Stimulated activated CD8-positive, alpha-beta memory T cell treated with anti-CD3 and anti-CD28 coated beads, Interleukin-2, amount 100 ng/mL, for 1 hour (primary cell): ENCODE measurements at places on chromosomes 7 and 10.

- DNase-seq = no peak
These were observed 87.9 kb downstream of the VIPR2 start for GRCh38 chr7:159056737-159057136.

DNA sequence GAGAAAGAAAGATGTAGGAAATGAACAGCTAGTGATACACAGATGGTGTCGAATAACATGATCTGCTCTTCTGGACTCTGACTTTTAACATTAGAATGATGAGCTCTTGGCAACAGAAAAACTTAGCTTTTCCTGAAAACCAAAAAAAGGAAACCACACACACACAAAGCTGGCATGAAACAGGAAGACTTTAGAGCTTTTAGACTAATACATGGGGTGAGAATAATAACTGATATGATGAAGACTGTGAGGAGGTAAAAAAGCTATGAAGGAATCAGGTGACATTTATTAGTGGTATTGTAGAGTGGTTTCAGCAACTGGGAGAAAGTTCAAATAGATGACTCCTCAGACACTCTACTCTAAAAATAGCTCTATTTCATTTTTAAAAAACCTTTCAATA lies 491.9 kb downstream of the PARD3 start:
- no peak for DNase-seq

- DNase-seq = no peak
These were observed 87.4 kb upstream of the PIP4K2A start for GRCh38 chr10:22801785-22802184.

- DNase-seq = no peak
These were observed 126.9 kb downstream of the SLC16A9 start for GRCh38 chr10:59582780-59583179.

- no peak for DNase-seq
These were observed 1016.7 kb downstream of the REEP3 start for GRCh38 chr10:64537928-64538327.

GRCh38 chr7:18834577-18834976 lies 282.9 kb downstream of the TWIST1 start:
- DNase-seq = no peak

DNA sequence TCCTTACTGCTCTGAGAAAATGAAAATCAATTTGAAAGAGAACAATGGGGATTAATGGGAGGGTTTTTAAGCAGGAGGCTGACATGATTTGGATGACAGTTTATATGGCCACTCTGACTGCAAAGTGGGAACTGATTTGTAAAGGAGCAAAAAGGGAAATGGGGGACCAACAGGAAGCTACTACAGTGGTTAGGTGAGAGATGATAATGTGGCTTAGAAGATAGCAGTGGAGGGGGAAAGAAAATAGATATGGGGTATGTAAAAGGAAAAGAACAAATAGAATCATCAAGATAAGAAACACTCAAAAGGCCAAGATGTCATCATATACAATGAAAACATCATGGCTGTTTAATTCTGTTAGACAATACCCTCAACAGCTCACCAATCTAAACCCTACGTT lies 177.5 kb downstream of the ANK3 start:
- DNase-seq = no peak

- DNase-seq = no peak
These were observed 130.0 kb downstream of the ICA1 start for GRCh38 chr7:8131694-8132605.

DNA sequence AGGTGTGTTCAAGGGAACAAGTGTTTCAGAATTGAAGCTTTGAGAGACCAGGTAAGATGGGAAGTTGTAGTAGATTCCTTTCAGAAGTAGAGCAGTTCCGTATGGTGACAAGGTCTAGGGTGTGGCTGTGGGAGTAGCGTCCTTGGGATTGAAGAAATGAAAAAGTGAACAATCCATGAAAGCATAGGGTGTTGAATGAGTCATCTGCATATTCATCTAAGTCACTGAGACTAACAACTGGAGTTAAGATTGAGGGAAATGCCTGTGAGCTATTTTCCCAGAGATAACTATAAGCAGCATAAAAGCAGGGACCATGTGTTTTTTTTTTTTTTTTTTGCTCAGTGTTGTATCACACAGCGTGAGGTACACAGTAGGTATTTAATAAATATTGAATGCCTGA lies 134.8 kb downstream of the PHTF2 start:
- no peak for DNase-seq

DNA sequence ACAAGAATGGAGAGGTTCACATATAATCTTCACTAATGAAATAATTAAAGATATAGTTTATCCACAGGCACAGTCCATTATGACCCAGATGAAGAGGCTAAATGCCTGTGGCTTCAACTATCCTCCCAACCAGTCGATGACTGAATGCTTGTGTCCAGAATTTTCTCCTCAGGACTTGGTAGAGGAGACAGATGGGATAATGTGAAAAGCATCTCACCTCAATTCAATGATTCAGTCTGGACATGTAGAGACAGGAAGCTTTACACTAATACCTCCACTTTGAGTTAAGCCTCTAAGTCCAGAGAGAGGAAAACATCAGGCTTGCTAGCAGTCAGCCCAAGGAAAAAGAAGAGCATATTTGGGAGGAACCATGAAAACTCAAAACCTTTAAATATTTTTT lies 59.1 kb upstream of the COL1A2 start:
- DNase-seq = no peak

DNA sequence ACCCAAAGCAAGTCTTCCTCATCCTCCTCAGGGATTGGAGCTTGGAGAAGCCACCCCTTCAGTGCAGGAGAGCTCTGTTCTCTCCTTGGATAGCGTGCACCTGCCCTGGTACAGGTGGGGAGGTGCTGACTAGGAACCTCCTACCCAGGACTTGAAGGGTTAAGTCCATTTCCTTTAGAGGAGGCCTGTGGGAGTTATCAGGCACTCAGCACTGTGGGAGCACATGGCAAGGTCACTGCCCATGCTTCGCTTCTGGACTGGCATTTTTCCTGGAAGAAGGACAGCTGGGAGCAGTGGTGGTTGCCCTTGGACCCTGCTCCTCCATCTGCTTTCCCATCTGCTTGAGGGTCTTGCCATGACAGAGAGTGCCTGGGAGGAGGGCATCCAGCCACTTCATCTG lies 142.8 kb downstream of the CXCL12 start:
- no peak for DNase-seq

GRCh38 chr10:17742918-17743317 lies 9.1 kb upstream of the TMEM236 start:
- DNase-seq = peak; percentile 43

DNA sequence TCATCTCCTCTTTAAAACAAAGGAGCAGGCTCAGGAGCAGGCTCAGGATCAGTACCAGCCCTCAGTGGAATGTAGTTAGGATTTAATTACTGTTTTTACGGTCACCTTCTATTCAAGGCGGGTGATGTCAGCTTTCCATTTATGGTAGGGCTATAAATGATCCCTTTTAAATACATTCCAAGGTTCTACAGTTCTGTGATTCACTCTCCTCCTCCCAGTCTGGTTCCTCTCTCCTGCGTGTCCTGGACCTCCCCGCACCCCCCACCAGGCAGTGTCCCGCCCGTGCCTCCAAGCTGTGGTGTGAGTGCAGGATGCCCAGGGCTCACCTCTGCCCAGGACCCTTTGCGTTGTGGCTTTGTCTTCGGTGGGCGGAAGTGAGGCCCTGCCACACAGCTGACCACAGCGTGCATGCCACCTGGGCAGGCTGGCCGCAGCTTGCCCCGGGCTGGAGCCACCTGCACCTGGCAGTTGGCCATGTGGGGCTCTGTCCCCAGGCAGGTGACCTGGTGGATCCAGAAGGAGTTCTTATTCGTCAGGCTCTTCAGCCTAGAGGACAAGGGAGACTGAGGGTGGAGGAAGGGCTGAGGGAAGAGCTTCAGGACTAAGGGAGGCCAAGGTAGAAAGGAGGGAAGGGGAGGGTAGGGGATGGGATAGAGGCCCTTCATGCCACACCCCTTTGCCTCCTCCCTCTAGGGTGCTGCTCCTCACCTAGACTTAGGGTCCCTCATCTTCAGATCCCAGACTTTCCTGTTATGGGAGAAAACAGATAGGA lies 9.1 kb downstream of the LOXL4 start:
- DNase-seq = no peak

DNA sequence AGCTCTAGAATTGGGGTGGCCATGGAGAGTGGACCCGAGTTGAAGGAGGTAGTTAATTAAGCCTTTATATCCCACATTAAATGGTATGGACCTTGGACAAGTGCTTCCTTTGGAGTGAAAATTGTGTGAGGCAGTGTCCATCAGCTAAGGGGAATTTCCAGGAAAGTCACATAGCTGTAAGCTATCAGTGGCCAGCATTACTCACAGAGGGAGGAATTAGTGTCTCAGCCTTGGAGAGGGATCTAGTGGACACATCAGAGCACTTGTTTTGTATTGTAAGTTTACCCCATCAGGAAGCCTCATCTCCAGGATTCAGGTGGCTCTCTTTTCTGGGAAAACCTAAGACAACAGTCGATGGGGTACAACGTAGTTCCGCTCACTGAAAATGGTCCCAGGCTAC lies 416.7 kb downstream of the TFEC start:
- DNase-seq = no peak

GRCh38 chr7:157017603-157018327 lies 7.3 kb upstream of the MNX1 start:
- no peak for DNase-seq

- DNase-seq = no peak
These were observed 22.1 kb downstream of the HKDC1 start for GRCh38 chr10:69242040-69242851.

DNA sequence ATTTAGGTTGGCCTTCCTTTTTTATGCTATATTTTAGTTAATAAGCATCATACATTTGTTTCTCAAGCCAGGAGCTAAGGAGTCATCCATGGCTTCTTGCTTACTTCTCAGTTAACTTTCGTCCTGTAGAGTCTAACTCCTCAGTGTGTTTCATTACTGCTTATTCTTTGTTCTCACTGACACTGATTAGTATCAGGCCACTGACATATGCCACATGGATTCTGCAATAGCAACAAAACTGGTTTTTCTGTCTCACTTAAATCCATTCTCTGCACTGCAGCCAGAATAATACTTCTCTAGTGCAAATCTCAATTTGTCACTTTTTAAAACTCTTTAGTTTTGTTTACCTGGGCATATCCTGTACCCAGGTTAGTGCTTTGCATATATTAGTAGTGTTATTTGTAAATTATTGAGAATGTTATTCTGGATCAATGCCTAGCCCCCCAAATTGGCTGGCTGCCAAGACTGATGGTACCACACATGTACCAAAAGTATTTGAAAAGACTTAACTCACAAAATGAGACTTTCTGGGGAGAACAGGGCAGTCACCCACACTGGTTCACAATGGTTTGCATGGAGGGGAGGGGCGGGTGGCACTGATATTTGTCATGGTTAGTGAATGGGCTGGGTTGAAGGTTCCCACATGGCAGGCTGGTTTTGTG lies 79.1 kb downstream of the CCSER2 start:
- DNase-seq = no peak

DNA sequence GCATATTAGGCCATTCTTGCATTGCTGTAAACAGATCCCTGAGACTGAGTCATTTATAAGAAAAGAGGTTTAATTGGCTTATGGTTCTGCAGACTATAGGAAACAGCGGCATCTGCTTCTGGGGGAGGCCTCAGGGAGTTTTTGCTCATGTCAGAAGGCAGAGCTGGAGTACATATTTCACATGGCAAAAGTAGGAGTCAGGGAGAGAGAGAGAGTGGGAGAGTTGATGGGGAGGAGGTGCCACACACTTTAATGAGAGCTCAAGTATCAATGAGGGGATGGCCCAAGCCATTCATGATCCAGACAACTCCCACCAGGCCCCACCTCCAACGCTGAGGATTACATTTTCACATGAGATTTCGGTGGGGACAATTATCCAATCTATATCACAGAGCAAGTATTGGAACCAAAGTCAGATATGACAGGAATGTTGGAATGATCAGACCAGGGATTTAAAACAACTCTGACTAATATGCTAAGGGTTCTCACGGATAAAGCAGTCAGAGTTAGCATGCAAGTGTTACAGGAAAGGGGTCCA lies 795.3 kb upstream of the CELF2 start:
- DNase-seq = no peak

- DNase-seq = no peak
These were observed 2.3 kb downstream of the LOXL4 start for GRCh38 chr10:98265403-98266378.

GRCh38 chr10:129621693-129622092 lies 154.7 kb downstream of the MGMT start:
- DNase-seq = no peak

DNA sequence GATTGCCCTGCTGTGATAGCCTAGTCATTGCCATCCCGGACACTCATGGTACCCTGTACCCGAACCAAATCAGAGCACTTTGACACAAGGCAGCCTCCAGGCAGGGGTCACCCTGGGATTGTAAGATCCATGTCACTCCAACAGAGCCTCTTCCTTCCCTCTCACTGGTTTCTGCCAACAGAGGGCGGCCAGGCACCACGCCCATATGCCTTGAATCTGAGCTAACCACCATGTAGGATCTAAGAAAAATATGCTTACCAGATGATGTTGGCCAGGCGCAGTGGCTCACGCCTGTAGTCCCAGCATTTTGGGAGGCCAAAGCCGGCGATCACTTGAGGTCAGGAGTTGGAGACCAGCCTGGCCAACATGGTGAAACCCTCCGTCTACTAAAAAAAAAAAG lies 389.2 kb upstream of the KLF6 start:
- no peak for DNase-seq

DNA sequence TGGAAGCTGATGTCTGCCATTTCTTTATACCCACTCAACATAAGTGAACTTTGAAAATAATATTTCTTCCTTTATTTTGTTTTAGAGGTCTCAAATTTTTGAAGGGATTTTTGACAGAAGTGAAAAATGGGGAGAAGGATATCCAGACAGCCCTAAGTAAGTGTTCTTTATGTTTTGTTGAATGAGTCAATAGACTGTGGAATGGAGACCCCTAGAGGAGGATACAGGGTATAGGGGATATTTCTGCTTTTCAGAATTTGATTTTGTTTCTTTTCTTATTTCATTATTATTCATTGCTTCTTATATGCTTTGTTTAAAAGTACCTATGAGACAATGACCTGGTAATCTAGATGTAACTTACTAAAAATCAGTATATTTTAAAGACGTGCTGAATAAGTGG lies 34.4 kb downstream of the PLEKHA8 start:
- DNase-seq = no peak

DNA sequence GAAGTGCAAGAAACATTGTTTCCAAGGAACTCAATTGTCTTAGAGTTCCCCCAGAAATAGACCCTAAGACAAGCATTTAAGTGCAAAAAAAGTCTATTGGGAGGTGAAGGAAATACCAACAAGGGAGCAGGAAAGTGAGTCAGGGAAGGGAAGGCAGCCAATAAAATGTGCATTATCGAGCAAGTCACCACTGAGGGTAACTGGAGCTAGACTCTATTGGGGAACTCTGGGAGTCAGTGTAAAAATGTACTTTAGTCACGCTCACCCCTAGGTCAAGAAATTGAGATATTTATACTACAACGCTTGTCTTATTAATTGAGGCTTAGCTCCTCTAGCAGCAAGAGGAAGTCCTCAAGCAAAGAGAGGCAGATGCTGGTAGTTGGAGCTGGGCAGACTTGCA lies 137.7 kb downstream of the RTKN2 start:
- DNase-seq = no peak

DNA sequence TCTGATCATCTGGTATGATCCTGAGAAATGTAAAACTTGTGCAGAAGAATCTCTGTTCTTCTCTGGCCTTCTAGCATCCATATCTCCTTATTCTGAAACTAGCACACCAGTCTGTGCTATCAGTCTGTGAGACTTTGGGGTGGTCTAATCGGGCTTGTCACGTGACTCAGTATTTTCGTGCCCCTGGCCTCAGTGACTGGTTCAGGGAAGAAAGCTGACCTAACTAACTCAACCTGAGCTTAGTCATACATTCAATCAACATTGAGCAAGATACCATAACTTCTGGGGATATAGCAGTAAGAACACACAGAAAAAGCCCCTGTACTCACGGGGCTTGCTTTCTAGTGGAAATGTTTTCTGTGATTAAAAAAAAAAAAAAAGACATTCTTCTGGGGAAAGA lies 109.3 kb downstream of the DKK1 start:
- DNase-seq = no peak
